RPMI8226 (cell line): ENCODE measurements at places on chromosomes 7 and 10.

DNA sequence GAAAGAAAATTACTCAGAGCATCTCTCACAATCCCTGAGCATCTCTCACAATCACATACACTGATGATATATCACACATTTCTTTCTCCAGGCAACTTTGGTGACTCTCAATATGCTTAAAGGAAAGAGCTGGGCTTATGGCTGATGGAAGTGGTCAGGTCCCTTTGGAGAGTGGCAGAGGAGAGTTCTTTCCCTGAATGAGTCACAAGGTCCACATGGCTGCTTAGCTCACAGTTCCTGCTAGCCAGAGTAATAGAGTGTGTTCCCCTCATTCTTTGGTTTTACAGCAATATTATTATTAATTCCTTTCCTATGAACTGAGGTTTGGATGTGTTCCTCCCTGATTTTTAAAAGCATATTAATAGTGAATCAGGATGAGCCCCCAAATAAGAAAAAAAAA is 287.4 kb downstream of the C7orf25 start:
- DNase-seq, result no peak

DNA sequence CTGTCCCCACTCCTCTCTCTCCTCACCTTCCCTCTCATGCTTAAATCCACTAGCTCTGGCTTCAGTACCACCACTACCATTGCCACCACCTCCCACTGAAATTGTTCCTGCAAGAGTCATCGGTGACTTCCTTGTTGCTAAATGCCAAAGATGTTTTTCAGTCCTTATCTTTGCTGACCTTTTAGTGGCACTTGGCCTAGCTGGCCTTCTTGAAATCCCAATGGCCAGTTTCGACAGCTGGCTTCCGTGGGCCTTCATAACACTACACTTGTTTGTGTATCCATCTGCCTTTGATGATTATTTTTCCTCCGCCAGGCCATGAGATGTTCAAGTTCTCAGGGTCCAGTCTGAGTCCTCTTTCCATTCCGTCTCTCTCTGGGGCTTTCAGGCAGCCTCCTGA is 118.2 kb upstream of the NANOS1 start:
- no peak for DNase-seq

DNA sequence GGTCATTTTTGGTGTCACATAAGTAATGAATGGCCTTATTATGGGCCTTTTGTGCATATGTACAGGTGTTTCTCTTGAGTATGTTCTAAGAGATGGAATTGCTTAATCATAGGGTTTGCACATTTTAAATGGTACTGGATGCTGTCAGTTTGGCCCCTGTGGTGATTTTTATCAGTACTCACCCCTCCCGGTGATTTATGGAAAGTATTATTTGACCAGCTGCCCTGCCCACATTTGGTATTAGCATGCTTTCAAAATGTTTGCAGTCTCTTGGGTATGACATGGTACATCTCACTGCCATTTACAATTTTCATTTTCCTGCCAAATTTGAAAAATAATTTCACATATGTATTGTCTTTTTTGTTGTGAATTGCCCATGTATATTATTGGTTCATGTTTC is 427.7 kb downstream of the LRMDA start:
- no peak for DNase-seq

DNA sequence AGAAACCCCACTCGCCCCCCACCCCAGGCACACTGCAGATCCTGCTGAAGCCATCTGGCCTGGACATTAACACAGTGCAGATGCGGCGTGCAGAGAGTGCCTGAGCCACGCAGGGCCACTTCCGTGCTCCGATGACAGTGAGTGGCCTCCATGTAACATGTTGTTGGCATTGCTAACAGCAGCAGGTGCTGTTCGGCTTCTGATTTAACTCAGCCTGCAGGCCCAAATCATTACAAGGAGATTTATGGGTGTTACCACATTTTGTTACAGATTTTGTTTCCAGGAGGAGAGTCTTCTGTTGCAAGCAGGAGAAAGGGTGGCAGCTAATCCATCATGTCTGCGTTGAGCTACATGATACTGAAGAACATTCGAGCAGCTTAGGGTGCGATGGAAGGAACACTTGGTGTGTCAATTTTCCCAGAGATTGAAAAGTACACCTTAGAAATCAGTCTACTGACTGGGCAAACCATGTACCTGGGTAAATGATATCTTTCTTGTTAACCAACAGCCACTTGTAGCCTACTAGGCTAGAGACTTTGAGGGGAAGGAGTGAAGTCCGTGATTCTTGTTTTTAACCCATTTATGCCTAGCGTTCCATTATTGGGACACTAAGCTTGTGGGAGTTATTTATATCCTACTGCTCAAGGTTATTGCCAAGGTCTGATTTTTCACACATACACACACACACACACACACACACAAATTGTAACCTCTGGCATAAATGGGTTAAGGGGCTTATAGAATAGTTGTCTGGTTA is 90.0 kb downstream of the JCAD start:
- DNase-seq, result no peak

DNA sequence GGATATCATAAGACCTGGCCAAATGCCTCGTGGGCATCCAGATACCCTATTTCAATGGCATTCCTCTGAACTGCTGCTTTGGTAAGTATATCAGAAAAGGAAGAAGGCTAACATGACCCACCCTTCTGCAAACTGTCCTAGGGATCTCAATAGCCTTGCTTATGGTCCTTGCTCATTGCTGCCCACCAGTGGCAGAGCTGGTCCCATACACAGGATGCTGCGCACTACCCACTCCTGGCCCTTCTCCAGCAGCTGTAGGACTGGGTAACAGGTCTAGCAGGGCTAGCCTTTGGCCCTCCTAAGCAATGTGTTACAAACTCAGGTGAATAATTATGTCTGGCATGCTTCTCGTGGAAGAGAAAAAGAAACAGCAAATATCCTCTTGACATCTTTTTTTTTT is 72.5 kb downstream of the C10orf90 start:
- DNase-seq, result peak; percentile 37

DNA sequence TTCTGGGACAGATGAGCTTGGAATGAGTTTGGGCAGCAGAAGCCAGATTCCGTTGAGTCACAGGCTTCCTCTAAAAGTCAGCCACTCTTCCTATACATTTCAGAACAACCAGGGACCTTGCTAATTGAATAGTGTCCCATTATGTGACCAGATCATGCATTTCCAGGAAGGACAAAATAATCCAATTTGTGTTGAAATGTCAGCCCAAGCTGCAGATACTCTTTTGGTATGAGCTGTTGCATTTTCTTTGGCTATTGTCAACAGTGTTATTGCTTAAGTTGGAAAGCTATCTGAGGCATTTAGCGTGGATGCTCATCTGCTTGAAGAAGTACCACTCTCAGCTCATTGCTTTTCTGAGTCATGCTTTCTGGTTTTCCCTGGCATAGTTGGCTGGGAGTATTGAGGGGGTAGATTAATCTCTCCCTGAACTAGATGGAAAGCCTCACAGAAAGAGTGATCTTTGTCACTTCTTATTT is 223.7 kb upstream of the HABP2 start:
- no peak for DNase-seq

DNA sequence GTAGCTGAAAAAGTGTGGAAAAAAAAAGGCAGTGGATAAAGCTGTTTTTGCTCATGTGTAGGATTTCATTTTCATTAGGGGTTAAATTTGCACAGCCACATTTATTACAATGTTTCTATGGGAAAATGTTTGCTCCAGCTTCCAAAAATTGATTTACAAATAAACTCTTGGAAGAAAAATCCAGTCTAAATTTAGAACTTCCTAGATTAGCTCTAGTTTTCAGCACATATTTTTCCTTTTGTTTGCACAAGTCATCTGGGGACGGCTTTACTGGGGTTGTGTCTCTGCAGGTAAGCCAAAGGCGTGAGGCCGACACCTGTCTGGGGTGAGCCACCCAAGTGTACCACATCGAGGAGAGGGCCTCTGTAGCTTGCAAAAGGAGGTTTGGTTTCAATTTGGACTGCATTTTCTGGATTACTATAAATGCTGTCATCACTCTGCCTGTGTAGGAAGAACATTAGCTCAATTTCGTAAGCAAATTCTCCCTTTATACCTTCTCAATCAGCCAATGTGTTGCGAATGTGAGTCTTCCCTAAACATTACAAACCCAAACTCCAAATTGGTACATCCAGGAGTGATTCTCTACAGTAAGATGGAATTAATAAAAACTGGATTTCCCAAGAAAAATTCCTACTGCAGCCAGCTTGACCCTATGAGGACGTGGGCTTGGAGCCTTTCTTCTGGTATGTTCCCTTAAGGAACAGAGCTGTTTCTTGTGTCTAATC is 89.5 kb upstream of the ZNF438 start:
- no peak for DNase-seq

GRCh38 chr7:39321909-39322498 is 244.2 kb upstream of the YAE1 start:
- no peak for DNase-seq

- DNase-seq, result peak; percentile 18
These were observed 566.0 kb downstream of the CALN1 start for GRCh38 chr7:71846160-71846559.
